ENCODE measurements at places on chromosomes 13 and 19.

GRCh38 chr13:78032132-78032531, 113.5 kb upstream of the EDNRB start:
- DNase-seq, result no peak

GRCh38 chr19:55209693-55210472, 582 bp upstream of the PTPRH start:
- DNase-seq, result no peak

- DNase-seq, result no peak
These were observed 331.3 kb downstream of the UQCRFS1 start for GRCh38 chr19:28881616-28882015.

DNA sequence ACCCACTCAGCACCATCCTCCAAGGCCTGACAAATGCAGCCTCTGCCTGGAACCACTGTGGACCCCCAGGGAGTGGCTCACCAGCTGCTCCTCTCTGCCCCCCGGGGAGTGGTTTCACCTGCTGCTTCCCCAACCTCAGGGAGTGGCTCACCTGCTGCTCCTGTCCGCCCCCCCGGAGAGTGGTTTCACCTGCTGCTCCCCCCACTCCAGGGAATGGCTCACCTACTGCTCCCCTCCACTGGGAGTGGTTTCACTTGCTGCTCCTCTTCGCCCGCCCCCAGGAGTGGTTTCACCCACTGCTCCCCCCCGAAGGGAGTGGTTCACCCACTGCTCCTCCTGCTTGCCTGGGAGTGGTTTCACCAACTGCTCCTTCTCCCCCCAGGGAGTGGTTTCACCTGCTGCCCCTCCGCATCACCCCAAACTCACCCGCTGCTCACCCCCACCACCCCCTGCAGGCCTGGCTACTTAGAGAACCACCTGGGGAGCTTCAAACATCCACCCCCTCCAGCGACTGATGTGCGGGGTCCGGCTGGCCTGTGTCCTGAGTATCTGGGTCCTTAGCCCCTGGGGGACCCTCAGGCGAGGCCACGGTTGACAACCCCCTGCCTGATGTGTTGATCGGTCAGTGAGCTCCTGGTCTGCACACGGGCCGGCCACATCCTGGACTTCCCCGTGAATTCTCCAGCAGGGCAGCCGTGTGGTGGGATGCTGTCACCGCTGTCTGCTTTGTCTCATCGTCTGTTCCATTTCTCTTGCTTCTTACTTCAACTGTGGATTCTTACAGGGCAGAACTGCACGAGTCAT, 14.6 kb upstream of the TMEM255B start:
- no peak for DNase-seq

GRCh38 chr13:76632401-76633044, 253.7 kb downstream of the KCTD12 start:
- DNase-seq, result no peak

GRCh38 chr19:50693064-50693975, 26.3 kb downstream of the SHANK1 start:
- no peak for DNase-seq

- no peak for DNase-seq
These were observed 813.4 kb downstream of the SLITRK6 start for GRCh38 chr13:84985860-84986259.

GRCh38 chr13:20553311-20553710, 13.6 kb upstream of the IFT88 start:
- no peak for DNase-seq

GRCh38 chr19:798415-799075, 1.3 kb downstream of the PTBP1 start:
- DNase-seq, result no peak

- DNase-seq, result no peak
These were observed 121.7 kb downstream of the NHLRC3 start for GRCh38 chr13:39159846-39160370.

DNA sequence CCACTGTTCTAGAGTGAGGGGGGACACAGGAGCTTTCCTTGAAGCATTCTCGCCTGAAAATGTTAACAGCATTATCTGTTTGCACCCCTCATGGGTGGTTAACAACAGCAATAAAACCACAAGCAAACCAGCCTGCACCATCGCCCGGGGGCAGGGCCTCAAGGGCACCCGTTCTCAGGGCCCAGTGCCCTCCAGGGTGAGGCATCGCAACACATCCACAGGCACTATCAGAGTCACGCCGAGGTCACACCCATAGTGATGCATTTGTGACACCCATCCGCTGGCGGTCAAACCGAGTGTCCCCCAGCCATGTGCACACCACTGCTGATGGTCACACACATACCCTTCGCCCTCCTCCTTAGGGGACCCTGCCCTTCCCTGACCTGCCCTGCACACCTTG, 4.6 kb downstream of the FUT5 start:
- DNase-seq, result no peak

DNA sequence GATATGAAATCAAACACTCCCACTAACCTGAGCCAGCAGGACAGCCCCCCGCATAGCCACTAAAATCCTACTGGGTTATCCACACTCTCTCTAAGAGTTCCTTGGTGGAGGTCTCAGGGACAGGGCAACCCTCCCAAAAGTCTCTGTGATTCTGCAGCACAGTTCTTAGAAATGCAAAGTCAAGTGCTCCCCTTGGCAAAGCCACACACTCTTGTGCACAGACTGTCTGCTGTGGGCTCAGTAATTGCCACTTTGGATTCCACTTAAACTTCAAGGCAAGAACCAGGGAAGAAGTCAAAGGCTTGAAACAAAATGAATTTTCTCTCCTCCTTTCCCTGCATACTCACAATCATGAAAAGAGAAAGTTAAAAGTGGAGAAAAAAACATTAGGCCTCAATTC, 61.5 kb downstream of the DOCK9 start:
- DNase-seq, result no peak

DNA sequence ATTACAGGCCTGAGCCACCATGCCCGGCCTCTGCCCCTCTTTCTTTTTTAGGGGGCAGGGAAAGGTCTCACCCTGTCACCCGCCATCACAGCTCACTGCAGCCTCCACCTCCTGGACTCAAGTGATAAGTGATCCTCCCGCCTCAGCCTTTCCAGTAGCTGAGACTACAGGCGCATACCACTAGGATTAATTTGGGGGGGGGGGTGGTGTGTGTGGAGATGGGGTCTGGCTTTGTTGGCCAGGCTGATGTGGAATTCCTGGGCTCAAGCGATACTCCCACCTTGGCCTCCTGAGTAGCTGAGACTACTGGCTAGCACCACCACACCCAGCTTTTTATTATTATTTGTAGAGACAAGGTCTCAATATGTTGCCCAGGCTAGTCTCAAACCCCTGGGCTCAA, 4.2 kb downstream of the APOE start:
- no peak for DNase-seq

DNA sequence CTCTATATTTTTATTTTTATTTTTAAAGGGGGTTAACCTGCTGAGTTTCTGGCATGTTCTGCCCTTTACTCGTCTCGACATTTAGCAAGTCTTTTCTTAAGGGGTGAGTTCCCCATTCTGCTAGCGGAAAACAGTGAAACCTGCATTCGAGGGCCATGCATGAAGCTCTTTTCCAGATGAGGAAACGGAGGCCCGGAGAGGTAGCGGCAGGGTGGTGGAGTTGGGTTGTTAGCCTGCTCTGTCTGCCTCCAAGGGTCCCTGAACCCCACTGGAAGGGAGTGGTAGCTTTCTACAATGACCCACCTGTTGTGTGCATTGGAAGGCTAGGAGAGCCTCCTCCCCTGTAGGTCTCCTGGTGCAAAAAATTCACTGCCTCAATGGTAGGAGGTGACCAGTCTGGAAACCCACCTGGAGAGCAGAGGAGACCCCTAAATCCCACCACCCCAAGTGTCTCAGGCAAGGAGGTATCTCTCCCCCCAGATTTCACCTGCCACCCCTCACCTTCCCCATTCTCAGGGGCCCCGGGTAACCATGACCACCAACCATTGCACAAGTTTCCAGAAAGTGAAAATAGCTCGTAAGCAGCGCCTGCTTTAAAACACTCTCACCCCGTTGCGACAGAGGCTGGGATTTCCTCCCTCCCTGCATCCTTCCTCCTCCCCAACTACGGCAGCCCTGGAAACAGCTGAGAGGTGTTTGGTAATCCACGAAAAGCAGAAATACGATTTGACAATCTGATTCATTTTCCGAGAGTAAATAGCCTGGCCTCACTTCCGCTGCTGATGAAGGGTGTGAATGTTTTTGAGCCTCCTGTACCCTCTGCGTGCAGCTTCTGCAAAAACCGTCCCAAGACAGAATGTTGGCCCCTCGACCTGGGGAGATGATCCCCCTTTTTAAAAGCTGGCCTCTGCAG, 3.5 kb downstream of the KLF2 start:
- no peak for DNase-seq

- DNase-seq, result no peak
These were observed 5.2 kb downstream of the POLRMT start for GRCh38 chr19:628168-628567.

DNA sequence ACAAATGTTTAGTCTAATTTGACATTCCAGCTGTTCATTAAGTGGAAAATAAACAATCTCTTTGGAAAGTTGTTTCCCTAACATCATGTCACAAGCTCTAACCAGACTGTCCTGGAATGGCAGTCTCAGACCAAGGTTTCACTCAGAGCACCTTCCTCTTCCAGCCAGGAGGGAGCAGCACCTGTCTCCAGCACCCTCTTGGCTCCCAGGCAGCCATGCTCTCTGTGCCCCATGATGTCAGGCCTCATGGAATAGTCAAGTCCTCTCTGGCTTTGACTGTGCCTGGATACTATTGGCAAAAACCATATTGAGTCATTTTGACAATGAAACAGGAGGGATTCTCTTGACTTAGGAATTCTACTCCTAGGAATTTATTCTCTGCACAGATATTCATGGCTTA, 171.4 kb downstream of the OXGR1 start:
- no peak for DNase-seq

GRCh38 chr19:30047432-30047831, 105.4 kb downstream of the URI1 start:
- no peak for DNase-seq

DNA sequence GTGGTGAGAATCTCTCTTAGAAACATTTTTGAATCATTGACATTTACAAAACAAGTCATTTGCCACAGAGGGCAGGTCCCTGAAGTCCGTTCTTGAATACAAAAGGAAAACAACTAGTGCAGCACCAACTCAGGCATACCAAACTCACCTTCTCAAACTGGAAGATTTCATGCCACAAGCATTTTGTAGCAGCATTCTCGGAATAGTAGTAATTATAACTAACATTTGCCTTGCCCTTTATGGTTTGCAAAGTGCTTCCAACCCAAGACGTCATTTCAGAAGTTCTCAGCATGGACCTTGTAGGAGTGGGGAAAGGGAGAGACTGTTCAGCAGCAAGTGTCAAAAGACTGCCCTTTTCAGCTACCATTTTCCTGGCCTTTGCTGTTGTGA, 344.6 kb downstream of the RFC3 start:
- DNase-seq, result no peak

DNA sequence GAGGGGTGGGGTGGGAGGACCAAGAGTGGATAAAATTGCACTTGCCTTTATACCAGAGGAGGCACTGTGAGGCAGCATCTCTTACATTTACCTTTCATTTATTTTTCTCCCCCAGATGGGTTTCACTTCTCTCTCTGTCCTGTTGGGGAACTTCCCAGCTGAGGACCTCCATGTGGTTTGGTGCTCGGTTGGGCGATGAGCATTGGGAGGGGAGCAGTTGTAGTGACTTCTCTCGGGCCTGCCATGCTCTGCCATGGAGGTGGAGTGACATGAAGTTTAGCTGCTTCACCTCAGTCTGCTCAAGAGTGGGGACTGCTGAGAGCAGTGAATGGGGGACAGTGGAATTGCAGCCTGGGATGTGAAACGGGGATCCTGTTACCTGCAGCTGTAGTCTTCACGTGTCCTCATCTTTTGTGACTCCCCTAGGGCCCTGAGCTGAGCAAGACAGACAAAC, 23.1 kb upstream of the CXCL17 start:
- DNase-seq, result no peak

GRCh38 chr19:51131780-51132680, 7.3 kb downstream of the SIGLEC9 start:
- DNase-seq, result no peak

DNA sequence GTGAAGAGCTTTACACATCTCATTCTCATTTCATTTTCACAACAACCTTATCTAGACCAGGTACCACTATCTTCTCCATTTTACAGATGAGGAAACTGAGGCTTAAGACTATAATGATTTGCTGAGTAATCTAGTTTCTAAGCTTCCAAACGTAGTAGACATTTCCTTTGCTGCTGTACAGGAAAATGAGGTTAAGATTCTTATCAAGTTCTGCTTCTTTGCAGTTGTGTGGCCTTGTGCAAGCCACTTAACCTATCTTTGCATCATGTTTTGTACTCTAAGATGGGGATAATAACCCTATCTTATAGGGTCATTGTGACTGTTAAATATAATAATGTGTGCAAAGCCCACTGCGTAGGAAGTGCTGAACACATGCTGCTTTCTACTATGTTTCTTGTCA, 307.9 kb downstream of the HS6ST3 start:
- DNase-seq, result no peak

GRCh38 chr19:18941628-18942354, 774 bp upstream of the HOMER3 start:
- DNase-seq, result no peak

- DNase-seq, result no peak
These were observed 36.8 kb upstream of the GAS6 start for GRCh38 chr13:113900646-113901045.

DNA sequence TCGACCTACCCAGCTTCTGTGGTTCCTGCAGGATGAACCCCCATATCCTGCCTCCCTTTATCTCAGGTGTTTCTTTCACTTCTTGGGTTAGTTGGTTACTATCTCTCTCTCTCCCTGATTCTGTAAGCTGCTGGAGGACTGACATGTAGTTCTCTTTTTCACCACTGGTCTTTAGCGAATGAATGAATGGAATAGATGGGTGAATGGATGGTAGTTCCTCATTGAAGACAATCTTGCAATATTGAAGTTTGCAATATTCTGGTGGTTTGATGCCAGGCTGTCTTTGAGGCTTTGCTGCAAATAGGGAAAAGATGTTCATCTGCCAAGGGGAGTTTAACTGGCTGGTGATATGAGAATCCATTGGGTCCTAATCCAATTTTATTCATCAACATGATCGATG, 120.2 kb downstream of the UBL3 start:
- no peak for DNase-seq

DNA sequence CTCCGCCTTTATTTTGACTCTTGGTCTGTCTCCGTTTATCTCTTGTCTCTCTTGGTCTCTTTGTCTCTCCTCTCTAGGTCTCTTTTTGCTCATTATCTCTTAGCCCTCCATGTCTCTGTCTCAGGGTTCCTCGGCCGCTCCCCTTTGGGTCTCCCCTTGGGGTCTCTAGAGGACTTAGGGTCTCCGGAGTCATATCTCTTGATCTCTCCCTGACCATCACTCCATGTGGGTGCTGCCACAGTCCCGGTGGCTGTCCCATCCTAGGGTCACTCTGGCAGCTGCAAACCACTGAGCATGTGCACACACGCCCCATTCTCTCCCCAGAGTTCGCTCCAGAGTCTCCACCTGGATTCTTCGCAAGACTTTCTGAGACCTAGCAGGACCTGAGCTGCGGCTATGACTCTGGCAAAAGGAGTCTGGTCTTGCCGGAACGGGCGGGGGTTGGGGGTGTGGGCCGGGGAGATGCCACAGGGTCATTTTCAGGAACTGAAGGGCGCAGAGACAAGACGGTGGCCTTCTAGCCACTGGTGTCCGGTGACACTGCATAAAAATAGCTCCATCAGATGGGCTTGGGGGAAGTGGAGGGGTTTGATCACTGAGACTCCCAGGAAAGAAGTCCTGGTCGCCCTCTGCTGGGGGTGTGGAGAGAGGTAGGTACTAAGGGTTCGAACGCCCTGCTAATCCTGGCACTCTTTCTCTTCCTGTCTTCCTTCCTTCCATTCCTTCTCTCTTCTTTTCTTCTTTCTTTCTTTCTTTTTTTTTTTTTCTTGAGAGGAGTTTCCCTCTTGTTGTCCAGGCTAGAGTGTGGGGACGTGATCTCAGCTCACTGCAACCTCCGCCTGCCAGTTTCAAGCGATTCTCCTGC, 1.2 kb upstream of the KCNA7 start:
- no peak for DNase-seq

GRCh38 chr13:59203855-59204254, 959.9 kb downstream of the DIAPH3 start:
- DNase-seq, result no peak

Data from activated T-cell treated with anti-CD3 and anti-CD28 coated beads for 1 hour (primary cell).